Activated CD8-positive, alpha-beta memory T cell treated with anti-CD3 and anti-CD28 coated beads, Interleukin-2, amount 10 ng/mL, durations not matched to agents 7 days and 5 days (primary cell): ENCODE measurements at places on chromosomes 6 and 20. TPM values are rescaled to one million over a fixed set of nuclear protein-coding genes. Genes with fewer than 3 reads are reported as not detected.
A peak's percentile ranks its signal among the peaks of the same experiment; 100 is the strongest.

DNA sequence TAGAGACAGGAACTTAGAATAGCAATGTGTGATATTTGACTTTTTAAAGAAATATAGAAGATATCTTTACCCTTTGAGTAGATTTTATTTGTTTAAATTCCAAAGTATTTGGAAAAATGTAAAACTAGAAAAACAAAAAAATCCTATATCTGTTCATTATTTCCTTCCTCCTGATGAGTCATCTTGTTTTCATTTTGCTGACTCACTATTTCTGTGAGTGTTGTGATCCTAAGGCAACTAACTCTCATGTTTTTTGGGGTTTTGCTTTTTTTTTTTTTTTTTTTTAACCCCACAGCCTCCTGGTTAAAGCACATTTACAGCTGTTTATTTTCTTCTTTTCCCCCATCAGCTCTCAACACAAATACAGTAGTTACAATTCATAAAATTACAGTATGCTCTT, 37.8 kb upstream of the THEMIS start:
- DNase-seq, result no peak
- H3K36me3 ChIP-seq, result peaks cover 34% of the 10 kb centered on the region
- H3K4me1 ChIP-seq, result peaks cover 58% of the 10 kb centered on the region
- peak overlapping the region; percentile 29 for H3K4me3 ChIP-seq

GRCh38 chr6:109165392-109165974, 70.2 kb downstream of the CEP57L1 start:
- no peak for DNase-seq
- peaks cover 2% of the 10 kb centered on the region for H3K4me1 ChIP-seq
- H3K4me3 ChIP-seq, result no peak overlapping the region

DNA sequence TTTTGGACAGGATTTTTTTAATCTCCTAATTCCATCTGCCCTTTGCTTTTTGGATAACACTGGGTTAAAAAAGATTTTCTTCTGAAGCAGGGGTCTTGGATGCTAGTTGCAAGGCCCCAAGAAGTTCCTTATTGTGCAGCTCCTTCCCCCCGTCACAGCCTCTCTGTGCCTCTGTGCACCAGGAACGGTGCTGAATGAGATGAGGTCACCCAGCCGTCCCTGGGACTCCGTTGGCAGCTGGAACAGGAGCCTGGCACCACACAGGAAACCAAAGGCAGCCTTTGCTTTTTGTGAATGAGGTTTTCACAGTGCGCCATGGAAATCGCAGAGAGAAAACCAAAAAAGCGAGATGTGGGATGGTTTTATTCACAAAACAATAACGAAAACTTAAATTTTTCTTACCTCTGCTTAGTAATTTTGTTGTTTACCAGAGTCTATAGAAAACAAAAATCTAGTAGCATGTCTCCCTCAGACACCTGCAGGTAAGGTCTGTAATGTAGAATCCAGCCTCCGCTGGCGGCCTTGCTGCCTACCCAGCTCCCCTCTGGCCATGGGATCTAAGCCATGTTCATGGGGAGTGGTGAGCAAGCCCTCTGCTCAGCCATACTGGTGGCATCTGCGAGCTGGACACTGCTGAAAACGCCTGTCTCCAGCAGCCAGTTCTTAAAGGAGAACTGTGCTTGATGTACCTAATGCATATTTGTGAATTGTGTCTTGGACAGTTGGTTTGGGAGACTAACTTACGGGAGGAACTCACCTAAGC, 40.4 kb upstream of the SYNJ2 start:
- no peak overlapping the region for H3K27ac ChIP-seq
- H3K4me1 ChIP-seq, result peaks cover 20% of the 10 kb centered on the region
- peaks cover 35% of the 10 kb centered on the region for H3K36me3 ChIP-seq
- H3K27me3 ChIP-seq, result no peaks in the 10 kb centered on the region
- no peak overlapping the region for H3K4me3 ChIP-seq

GRCh38 chr6:142635130-142635529, 309.8 kb downstream of the HIVEP2 start:
- H3K27me3 ChIP-seq, result peaks cover 8% of the 10 kb centered on the region
- peaks cover 3% of the 10 kb centered on the region for H3K4me1 ChIP-seq
- no peak for DNase-seq
- H3K27ac ChIP-seq, result no peak overlapping the region
- no peaks in the 10 kb centered on the region for H3K36me3 ChIP-seq

DNA sequence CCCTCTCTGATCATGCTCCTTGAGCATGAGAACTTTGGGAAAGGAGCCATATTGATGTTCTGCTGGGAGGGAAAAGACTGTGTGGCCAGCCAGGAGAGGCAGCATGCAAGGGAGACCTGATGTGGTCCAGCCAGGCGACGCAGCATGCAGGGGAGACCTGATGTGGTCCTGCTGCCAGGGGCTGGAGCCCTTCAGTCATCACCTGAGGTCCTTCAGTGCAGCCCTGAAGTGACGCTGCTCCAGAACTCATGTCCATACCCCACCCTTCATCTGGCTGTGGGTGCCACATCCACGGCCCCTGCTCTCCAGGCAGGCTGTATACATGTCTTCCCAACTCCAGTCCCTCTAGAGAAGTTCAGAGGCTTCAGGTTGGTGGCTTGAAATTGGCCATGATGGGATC, 134.4 kb downstream of the ERMARD start:
- no peak overlapping the region for H3K4me3 ChIP-seq
- H3K27ac ChIP-seq, result no peak overlapping the region
- DNase-seq, result no peak
- H3K36me3 ChIP-seq, result no peaks in the 10 kb centered on the region

- H3K4me1 ChIP-seq, result no peaks in the 10 kb centered on the region
- H3K27ac ChIP-seq, result no peak overlapping the region
- no peaks in the 10 kb centered on the region for H3K36me3 ChIP-seq
- no peak overlapping the region for H3K4me3 ChIP-seq
- no peak for DNase-seq
Observed at GRCh38 chr20:40562031-40562430, 127.0 kb downstream of the MAFB start.

- no peaks in the 10 kb centered on the region for H3K36me3 ChIP-seq
- no peaks in the 10 kb centered on the region for H3K4me1 ChIP-seq
- H3K27ac ChIP-seq, result no peak overlapping the region
Observed at GRCh38 chr6:43830775-43831174, 60.8 kb downstream of the VEGFA start.

- H3K27ac ChIP-seq, result no peak overlapping the region
- no peak for DNase-seq
- H3K27me3 ChIP-seq, result peaks cover 4% of the 10 kb centered on the region
- no peak overlapping the region for H3K4me3 ChIP-seq
Observed at GRCh38 chr20:4306206-4306605, 290.8 kb upstream of the RNF24 start.

- peak; percentile 47 for DNase-seq
- H3K27ac ChIP-seq, result peak overlapping the region; percentile 93
- peaks cover 36% of the 10 kb centered on the region for H3K4me1 ChIP-seq
- H3K4me3 ChIP-seq, result peak overlapping the region; percentile 70
Observed at GRCh38 chr6:166541876-166542579, 44.5 kb downstream of the RAMACL start.

DNA sequence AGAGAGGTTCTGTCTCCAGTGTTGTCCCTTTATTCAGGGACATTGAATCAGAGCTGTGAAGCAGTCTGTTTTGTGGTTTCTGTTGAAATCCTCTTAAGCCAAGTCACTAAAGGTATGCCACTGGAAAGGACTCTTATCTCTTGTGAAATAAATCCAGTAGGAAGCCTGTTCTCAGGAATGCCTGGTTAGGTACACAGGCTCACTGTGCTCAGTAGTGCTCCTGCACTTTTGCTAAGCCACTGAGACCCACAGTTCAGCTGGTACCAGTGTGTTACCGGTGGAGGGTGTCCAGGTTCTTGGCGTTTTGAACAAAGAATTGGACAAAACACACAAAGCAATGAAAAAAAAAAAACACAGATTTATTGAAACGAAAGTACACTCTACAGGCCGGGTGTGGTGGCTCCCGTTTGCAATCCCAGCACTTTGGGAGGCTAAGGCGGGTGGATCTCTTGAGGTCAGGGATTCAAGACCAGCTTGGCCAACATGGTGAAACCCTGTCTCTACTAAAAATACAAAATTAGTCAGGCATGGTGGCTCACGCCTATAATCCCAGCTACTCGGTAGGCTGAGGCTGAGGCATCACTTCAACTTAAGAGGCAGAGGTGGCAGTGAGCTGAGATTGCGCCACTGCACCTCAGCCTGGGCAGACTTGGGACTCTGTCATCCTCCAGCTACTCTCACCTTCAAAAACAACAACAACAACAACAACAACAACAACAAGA, 186.1 kb downstream of the JARID2 start:
- H3K27me3 ChIP-seq, result no peaks in the 10 kb centered on the region
- peaks cover 76% of the 10 kb centered on the region for H3K4me1 ChIP-seq
- H3K4me3 ChIP-seq, result no peak overlapping the region

- peaks cover 4% of the 10 kb centered on the region for H3K36me3 ChIP-seq
- no peak overlapping the region for H3K4me3 ChIP-seq
- peaks cover 12% of the 10 kb centered on the region for H3K4me1 ChIP-seq
- H3K27ac ChIP-seq, result no peak overlapping the region
- no peaks in the 10 kb centered on the region for H3K27me3 ChIP-seq
Observed at GRCh38 chr6:143525356-143525755, 13.8 kb upstream of the FUCA2 start.

DNA sequence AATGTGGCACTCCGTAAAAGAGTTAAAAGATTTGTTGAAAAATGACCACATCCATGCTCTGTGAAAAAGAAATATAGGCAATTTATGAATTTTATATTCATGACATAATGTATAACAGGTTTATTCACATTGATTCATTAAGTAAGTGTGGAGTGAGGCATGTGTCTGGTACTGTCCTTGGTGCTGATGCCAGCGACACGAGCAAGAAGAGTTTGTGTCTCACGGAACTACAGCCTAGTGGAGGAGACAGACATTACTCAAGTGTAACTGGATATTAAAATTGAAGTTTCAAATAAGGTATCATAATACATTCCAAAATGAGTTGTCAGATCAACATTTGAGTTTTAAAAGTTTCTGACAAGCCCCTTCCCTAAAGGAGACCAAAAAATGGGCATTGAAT, 158.2 kb upstream of the PRND start:
- DNase-seq, result no peak
- peaks cover 34% of the 10 kb centered on the region for H3K27me3 ChIP-seq
- no peaks in the 10 kb centered on the region for H3K4me1 ChIP-seq
- no peaks in the 10 kb centered on the region for H3K36me3 ChIP-seq
- H3K27ac ChIP-seq, result no peak overlapping the region

DNA sequence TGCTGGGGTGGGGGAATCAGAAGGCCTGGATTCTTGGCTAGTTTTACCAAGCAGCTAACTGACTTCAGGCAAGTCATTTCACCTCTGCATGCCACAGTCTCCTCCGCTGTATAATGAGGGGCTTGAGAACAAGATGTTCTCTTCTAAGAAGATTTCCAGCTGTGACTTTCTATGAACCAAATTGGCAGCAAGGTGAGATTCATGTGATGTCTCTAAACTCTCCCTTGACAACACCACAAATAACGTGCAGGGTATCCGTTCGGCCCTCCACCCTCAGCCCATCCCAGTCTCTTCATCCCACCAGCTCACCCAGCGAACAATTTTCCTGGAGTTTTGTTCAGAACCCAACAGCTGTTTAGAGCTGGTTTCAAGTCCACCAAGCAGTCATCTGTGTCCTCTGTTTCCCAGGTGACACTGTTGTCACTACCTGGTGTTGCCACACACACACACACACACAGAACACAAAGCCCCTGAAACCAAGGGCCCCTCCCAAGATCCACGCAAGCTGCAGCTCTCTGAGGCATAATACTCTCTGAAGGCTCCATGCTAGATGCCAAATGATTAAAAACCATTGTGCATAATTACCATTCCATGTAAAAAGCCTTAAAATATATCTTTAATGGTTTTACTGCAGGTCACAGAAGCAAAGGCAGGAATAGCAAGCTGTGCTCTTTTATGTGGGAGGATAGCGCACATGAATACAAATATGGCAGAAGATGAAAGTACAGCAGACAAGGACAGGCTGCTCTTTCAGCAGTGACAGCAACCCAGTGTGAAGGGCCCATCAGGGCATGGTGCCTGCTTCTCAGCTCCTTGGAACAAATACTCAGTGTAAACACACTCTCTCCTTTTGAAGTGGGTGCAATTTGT, 48.2 kb downstream of the ARHGAP18 start:
- H3K36me3 ChIP-seq, result peaks cover 7% of the 10 kb centered on the region
- H3K4me3 ChIP-seq, result no peak overlapping the region
- no peak overlapping the region for H3K27ac ChIP-seq
- H3K4me1 ChIP-seq, result peaks cover 34% of the 10 kb centered on the region

- H3K36me3 ChIP-seq, result no peaks in the 10 kb centered on the region
- H3K4me3 ChIP-seq, result peak overlapping the region; percentile 60
- DNase-seq, result peak; percentile 75
- H3K27ac ChIP-seq, result peak overlapping the region; percentile 88
- H3K27me3 ChIP-seq, result peaks cover 19% of the 10 kb centered on the region
- H3K4me1 ChIP-seq, result peaks cover 36% of the 10 kb centered on the region
Observed at GRCh38 chr6:21438237-21438985, 155.1 kb upstream of the SOX4 start.

GRCh38 chr20:2163312-2163711, 61.7 kb downstream of the STK35 start:
- H3K36me3 ChIP-seq, result no peaks in the 10 kb centered on the region
- no peak overlapping the region for H3K27ac ChIP-seq
- no peaks in the 10 kb centered on the region for H3K4me1 ChIP-seq

DNA sequence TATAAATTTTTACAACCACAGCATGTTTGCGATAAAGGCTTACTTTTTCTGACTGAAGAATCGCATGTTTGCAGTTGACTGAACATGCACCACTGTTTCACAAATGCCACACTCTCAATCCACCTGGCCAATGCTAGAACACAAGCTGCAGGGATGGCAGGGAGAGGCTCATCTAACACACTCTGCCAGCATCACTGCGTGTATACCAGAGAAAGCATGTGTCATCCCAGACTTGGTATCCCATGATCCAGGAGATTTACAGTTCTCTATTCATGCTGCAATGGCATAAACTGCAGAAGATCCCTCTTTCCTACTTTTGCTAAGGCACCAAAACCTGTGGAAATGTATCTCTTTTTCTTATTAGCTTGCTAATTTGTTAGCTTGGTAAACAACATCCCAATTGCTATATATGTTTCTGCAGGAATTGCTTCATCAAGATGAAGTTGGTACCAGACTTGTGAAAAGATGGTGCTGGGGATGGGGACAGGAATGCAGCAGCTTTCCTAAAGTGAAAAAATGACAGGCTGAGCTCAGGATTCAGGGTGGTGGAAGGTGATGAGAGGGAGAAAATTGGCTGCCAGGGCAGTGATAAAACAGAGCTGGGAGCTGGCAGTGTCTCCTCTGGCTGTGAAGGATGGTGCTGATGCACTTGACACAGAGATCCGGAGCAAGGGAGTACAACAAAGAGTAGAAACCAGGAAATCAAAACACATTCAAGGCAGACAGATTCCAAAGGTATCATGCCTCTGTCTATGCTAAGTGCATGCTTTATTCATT, 186.9 kb downstream of the HIVEP2 start:
- no peaks in the 10 kb centered on the region for H3K27me3 ChIP-seq
- peaks cover 61% of the 10 kb centered on the region for H3K36me3 ChIP-seq
- DNase-seq, result no peak
- H3K4me3 ChIP-seq, result no peak overlapping the region

The MCHR2 gene
- total RNA-seq, result not detected

The BTNL2 gene
- total RNA-seq, result not detected

The CTAGE9 gene
- total RNA-seq, result not detected

The SLPI gene
- total RNA-seq, result not detected

The UCKL1 gene
- total RNA-seq, result 41.9 TPM

The GUCA1A gene
- total RNA-seq, result not detected

The SUMO4 gene
- total RNA-seq, result 10.6 TPM

The WDR46 gene
- total RNA-seq, result 61.5 TPM

The MYLK2 gene
- 0.42 TPM for total RNA-seq
